ENCODE measurements at places on chromosomes 12 and 14.

- no peak for DNase-seq
Measured at GRCh38 chr12:55703288-55703687, 4.4 kb downstream of the ITGA7 start.

DNA sequence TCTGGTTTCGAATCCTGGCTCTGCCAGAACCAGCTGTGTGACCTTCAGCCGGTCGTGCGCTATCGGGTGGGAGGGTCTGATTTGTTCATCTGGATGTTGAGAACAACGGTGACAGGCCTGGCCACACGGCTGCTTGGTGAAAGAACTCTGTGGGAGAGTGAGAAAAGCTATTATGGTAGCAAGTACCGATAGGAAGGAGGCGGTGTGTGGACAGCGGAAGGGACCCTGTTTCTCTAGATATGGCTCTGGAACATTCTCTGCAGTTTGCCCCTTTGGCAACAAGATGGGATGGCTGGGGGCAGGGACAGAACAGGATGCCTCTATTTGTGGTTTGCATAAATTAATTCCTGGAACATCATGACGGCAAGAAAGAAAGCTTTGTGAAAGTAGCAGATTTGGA lies 347.3 kb downstream of the AACS start:
- DNase-seq, result peak; percentile 25

- DNase-seq, result no peak
Measured at GRCh38 chr12:80648881-80649280, 58.6 kb upstream of the MYF6 start.

- DNase-seq, result no peak
Measured at GRCh38 chr14:73884438-73885190, 2.0 kb upstream of the ZNF410 start.

DNA sequence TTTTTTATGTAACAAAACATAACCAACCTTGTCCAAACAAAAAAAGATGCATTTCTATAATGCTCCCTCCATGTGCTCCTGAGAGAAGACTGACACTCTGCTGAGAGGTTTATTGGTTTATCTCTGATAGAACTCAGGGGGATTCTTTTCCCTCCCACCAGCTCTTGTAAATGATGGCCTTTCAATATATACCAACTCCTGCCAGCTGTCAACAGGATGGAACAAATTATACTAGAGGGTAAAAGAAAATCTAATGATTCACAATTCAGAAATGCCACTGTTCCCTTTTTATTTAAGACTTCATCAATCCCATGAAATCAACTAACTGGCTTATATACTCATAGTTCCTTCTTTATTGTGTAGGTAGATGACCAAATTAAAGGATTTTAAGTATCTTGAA lies 25.4 kb downstream of the PSMC1 start:
- no peak for DNase-seq

DNA sequence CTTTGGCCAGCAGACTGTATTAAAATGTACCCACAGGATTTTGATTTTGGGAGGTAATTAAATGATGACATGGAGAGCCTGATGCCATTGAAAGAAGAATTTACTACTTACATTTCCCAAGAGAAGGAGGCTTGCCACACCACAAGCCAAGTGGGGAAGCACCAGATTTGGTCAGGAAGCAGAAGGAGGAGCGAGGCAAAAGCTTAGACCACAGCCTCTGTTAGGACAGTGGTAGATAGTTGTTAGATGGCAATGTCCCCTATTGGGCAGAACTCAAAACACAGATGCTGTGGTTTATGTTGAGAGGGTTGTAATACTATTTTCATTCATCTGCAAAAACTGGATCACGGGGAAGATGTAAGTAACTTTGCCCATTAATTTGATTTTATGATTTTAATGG lies 709.4 kb downstream of the VRK1 start:
- no peak for DNase-seq

- no peak for DNase-seq
Measured at GRCh38 chr12:86186449-86186848, 69.7 kb downstream of the MGAT4C start.

- no peak for DNase-seq
Measured at GRCh38 chr12:24615967-24616411, 332.9 kb downstream of the BCAT1 start.

DNA sequence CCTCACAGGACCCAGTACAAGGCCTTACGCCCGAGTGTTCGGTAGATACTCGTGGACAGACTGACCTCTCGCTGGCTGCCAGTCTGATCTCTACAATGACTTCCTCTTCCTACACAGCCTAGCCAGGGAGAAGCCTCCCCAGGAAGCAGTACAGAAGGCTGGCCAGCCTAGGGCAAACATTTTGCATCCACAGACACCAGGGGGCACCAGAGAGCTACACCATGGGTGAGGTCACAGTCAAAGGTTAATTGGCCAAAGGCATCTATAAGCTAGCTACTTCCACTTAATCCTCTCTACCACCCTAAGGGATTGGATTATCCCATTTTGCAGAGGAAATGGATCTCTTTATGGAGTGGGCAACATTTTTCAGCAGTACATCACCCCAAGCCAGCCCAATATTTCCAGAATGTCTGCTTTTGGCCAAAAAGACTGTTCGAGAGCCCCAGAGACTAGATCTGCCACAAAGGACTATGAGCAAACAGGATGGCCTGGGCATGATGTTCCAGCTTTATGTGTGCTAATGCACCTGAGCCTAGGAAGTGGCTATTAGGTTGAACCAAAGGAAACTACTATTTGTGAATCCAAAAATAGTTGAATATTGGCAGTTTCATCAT lies 14.6 kb upstream of the PNMA1 start:
- peak; percentile 75 for DNase-seq

- no peak for DNase-seq
Measured at GRCh38 chr12:3542911-3543310, 51.9 kb downstream of the PRMT8 start.

- no peak for DNase-seq
Measured at GRCh38 chr12:53345486-53346188, 9.5 kb upstream of the SP7 start.

DNA sequence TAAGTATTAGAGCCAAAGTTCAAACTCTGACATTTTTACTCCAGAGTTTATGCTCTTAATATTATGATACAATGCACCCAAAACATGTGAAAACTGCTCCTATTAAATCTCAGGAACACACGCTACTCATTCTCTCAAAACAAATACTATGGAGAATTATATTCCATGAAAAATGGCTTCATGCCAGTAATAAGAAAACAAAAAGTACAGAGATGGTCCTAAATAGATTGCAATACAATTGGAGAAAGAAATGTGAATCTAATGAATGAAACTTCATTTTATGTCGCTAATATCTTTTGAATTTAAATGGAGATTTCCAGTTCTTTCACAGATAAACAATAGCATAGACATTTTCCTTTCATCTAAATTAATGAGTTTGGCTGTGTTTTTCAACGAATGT lies 384.3 kb downstream of the ADAMTS20 start:
- no peak for DNase-seq

DNA sequence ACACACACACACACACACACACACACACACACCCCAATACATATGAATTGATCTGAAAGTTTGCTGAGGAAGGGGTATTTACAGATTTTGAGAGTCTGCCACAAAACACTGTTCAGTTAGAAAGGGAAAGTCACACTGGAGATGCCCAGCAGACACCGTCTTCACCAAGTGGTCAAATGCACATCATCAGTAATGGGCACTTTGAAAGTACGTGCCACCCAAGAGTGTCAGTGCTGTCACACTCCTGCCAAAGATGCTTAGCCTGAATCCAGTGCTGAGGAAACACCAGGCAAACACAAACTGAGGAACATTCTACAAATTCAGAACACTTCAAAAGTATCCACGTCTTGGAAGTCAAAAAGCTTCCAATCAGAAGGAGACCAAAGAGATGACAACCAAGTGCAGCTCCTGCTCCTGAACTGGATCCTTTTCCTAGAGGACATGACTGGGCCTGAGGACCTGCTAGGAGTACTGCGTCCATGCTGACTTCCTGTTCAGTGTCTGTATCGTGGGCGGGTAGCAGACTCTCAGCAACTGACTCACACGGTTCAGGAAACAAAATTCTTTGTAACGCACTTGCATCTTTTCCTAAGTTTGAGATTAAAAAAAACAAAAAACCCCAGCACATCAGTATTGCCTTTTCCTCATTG lies 18.6 kb downstream of the PSMC1 start:
- no peak for DNase-seq

GRCh38 chr12:16763901-16764300 lies 157.9 kb upstream of the LMO3 start:
- DNase-seq, result no peak

GRCh38 chr12:100904270-100904669 lies 109.7 kb downstream of the ANO4 start:
- no peak for DNase-seq

DNA sequence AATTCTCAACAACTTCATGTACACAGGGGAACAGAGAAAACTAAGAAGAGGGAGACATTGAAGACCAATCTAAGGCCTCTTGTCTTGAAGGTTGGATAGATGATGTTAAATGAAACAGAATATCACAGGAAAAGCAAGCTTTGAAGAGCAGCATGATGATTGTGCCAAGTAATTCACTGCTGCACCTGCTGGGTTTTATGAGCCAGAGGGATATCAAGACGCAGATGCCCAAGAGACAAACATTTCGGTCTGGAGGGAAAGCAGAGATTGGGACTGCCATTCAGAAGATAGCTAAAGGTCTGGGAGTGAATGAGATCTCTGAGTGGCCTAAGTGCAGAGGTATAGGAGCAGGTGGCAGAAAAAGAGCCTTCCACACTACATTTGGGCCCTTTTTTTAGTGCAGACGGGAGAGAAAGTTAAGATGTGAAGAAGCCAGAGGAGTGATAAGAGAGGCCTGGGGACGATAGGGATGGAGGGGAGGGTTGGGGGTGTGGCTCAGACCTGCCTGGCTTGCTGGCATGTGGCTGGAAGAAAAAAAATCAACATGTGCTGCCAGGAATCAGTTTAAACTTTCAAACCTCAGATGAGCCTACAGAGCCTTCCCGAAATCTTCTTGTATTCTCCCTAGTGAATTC lies 200.6 kb downstream of the AEBP2 start:
- DNase-seq, result no peak

DNA sequence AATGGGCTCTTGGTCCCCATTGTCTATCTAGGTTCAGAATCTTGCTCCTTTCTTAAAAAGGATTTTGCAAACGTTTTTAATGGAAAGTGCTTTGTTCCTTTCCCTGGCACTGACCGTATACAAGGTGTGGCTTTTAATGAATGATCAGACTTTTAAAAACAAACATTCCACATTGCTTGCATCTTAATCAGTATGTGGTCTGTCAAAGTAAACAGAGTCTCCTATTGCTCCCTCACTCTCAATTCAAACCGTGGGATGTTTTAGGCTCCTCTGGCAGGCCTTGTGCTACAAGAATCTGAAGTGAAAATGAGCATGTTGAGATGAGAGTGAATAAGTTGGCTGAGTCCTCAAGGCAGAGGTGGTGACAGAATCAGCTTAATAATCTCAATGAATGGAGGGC lies 107.0 kb downstream of the VRK1 start:
- no peak for DNase-seq

DNA sequence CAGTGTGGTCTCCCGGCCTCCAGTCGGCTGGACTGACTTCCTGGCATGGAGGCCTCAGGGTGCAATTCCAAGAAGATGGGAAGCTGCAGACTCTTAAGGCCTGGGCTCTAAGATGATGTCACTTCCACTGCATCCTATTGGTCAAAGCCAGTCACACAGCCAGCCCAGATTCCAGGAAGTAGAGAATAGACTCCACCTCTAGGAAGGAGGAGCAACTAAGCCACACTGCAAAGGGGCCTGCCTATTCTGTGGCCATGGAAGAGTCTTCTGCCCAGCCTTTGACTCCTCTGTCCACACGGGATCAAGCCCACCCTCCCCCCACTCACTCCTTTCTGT lies 103.9 kb upstream of the RFLNA start:
- DNase-seq, result no peak

DNA sequence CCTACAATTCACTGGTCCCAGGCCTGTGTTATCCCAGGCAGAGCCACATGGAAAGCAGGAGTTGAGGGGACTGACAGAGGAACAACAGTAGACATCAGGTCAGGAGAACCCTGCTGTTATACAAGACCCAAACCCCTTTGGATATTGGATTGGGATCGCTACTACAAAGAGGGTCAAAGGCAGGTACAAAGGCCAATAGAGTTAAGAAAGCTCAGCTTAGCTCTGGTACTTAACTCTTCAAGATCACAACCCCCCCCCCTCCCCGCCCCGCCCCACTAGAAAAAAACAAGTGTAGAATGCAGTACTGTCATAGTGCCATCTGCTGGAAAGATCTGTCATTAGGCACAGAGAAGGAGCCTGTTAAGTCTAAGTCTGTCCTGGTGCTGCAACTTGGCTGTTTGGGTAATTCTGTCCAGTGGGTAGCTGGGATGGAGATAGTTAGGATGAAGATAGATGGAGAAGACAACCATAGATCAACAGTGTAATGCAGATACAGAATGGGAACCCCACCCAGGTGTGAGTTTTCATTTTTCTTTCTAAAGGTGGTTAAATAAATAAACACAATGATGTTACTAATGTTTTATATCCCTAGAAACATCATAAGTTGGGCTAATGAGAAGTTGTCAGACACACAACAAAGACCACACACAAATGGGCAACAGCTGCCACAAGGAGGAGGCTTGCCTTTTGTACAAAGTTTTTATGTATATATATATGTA lies 17.2 kb downstream of the REM2 start:
- DNase-seq, result no peak

DNA sequence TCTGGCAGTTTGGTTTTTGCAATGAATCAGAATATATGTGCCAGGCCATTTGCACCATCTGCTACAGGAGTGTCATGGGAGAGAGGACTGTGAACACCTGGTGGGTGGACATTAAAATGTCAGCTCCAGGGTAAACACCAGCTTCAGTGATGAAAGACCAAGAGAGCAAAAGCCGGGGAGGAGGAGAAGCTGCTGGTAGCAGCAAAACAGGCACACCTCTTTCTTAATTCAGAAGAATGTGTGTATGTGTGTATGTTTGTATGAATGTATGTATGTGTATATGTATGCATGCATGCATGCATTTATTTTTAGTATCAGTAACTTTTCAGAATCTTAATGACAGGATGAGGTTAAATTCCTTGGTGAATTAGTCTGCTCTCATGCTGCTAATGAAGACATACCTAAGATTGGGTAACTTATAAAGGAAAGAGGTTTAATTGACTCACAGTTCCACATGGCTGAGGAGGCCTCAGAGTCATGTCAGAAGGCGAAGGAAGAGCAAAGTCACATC lies 357.4 kb upstream of the PRICKLE1 start:
- no peak for DNase-seq

DNA sequence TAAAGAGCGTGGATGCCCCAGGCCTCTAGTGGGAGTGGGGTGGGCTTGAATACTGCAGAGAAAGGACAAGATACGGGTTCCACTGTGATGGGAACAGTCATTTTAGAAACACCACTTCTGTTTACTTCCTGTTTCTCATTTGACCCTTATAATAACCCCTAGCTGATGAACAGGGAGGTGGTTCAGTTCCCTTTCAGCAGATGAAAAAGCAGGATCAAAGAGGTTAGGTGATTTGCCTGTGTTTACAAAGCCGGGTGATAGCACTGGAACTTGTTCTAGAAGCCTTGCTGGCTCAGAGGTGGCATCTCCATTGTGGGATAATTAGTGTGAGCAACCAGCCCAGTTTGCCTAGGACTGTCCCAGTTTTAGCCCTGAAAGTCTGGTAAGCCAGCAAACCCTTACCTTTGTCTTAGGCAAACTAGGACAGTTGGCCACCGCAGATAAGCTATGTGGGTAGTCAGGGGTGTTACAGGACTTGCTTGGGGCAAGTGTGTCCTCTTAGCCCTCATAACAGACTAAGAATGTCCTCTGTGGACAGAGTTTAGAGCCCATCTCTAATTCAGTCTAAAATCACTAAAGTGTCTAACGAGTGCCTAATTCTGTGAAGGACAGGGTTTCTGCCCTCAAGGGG lies 7.5 kb upstream of the LRP1-AS start:
- no peak for DNase-seq
